Sigmoid colon (tissue), 7 donors: ENCODE measurements at places on chromosomes 5 and 9. TPM values are rescaled to one million over a fixed set of nuclear protein-coding genes. Genes with fewer than 3 reads are reported as not detected.

GPX8 gene
- polyA plus RNA-seq, result 1.8 TPM

SHC3 gene
- polyA plus RNA-seq, result 1.8 TPM

SOX30 gene
- polyA plus RNA-seq, result not detected

CEP120 gene
- polyA plus RNA-seq, result 3.9 TPM

PCDHGA7 gene
- polyA plus RNA-seq, result not detected

CTXN3 gene
- not detected for polyA plus RNA-seq

TRIP13 gene
- 1.2 TPM for polyA plus RNA-seq

FOXD1 gene
- polyA plus RNA-seq, result not detected

EPB41L4B gene
- 160 TPM for polyA plus RNA-seq

OGN gene
- 10.8 TPM for polyA plus RNA-seq

IER5L gene
- 6.7 TPM for polyA plus RNA-seq

HMCN2 gene
- 44.0 TPM for polyA plus RNA-seq

NUTM2G gene
- not detected for polyA plus RNA-seq

C9 gene
- polyA plus RNA-seq, result not detected

CDKN2A gene
- 2.4 TPM for polyA plus RNA-seq

BHMT2 gene
- 0.92 TPM for polyA plus RNA-seq

CDKN2B gene
- 33.7 TPM for polyA plus RNA-seq

LECT2 gene
- not detected for polyA plus RNA-seq

ORM2 gene
- polyA plus RNA-seq, result not detected

BARHL1 gene
- not detected for polyA plus RNA-seq

ZNF366 gene
- 1.6 TPM for polyA plus RNA-seq

LTC4S gene
- 2.6 TPM for polyA plus RNA-seq

ICE1 gene
- polyA plus RNA-seq, result 4.4 TPM

STK32A gene
- polyA plus RNA-seq, result 0.50 TPM

BTNL3 gene
- polyA plus RNA-seq, result 18.0 TPM

HINT2 gene
- 125 TPM for polyA plus RNA-seq

CATSPER3 gene
- not detected for polyA plus RNA-seq

SLC4A9 gene
- not detected for polyA plus RNA-seq

PDE4D gene
- 6.0 TPM for polyA plus RNA-seq
